Stimulated activated CD4-positive, alpha-beta T cell treated with anti-CD3 and anti-CD28 coated beads, Interleukin-15, amount 100 ng/mL, for 1 hour (primary cell): ENCODE measurements at places on chromosomes 6 and 20.

GRCh38 chr6:80235647-80236046 lies 129.2 kb downstream of the BCKDHB start:
- no peak for DNase-seq

DNA sequence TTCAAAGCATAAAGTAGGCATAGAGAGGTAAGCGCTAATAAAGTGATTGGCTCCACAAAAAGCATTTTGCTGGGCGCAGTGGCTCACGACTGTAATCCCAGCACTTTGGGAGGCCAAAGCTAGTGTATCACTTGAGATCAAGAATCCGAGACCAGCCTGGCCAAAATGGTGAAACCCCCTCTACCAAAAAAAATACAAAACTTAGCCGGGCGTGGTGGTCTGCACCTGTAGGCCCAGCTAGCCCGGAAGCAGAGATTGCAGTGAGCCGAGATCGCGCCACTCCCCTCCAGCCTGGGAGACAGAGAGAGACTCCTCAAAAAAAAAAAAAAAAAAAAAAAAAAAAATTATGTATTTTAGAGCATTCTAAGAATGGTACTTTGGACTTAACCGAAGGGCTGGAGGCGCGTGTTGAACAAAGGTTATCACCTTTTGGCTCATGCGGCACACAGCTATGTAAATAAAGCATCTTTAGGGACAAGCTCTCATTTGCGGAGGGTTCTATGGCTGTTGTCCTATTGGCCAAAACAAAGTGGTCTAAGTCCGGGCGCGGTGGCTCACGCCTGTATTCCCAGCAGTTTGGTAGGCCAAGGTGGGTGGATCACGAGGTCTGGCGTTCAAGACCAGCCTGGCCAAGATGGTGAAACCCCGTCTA lies 17.4 kb downstream of the HFE start:
- DNase-seq: no peak

- no peak for DNase-seq
Measured at GRCh38 chr6:96792561-96793190, 44.6 kb downstream of the GPR63 start.

DNA sequence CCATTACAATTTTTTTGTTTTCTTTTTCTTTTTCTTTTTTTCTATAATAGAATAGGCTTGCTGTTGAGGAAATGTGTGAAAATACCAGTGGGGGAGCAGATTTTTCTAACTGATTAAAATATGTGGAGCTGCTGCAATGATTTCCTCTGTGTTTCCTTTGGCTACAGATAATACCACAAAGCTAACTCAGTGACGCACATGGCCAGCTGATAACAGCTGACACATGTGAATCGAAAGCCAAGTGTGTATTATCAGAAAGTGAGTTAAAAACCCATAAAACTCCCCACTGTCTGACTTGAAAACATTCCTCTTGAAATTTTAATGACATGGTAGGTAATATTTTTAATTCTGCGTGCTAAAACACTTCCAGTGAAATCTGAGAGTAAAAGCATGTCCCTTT lies 70.8 kb upstream of the AHI1 start:
- DNase-seq: no peak

- no peak for DNase-seq
Measured at GRCh38 chr6:6591778-6592465, 3.4 kb downstream of the LY86 start.

DNA sequence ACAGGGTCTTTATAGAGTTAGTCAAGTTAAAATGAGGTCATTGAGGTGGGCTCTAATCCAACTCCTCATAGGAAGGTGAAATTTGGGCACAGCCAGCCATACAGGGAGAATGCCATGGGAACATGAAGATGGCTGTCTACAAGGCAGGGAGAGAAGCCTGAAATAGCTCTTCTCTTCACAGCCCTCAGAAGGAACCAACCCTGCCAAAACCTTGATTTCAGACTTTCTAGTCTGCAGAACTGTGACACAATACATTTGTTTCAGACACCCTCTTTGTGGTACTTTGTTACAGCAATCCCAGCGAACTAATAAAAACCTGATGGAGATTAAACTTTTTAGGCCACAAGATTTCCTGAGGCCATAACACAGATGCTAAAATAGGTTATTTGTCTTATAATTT lies 43.1 kb upstream of the HECA start:
- DNase-seq: no peak

- DNase-seq: no peak
Measured at GRCh38 chr6:79782792-79783580, 151.9 kb downstream of the SH3BGRL2 start.

GRCh38 chr6:25423358-25423757 lies 144.2 kb downstream of the CARMIL1 start:
- DNase-seq: no peak

- DNase-seq: no peak
Measured at GRCh38 chr6:117938311-117938995, 31.4 kb downstream of the SLC35F1 start.

DNA sequence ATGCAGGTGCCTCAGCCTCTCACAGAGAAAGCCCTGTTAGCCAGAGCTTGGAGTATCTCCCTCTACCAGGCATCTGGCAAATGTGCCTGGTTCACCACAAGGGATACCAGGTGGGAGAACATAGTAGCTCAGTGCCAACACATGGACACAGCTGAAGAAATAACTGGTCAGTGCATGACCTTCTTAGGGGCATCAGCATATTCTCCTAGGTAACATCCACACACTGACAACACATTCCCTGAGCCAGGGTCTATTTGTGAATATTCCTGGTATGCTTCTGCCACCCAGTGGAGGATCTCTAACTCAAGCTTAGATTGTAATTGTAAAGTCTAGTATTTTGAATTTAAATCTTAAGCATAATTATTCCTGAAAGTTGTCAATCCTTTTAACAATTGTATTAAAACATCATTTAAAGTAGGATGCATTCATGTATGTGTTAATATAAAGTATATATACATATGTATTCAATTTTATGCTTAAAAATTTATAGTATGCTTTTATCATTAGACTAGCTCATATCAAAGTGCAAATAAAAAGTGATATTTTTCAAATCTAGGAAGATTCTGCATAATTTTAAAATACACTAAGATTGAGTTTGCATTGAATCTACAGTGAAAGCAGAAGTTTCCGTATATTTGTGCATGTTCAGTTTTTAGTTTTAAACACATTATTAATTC lies 45.3 kb upstream of the COL21A1 start:
- no peak for DNase-seq

DNA sequence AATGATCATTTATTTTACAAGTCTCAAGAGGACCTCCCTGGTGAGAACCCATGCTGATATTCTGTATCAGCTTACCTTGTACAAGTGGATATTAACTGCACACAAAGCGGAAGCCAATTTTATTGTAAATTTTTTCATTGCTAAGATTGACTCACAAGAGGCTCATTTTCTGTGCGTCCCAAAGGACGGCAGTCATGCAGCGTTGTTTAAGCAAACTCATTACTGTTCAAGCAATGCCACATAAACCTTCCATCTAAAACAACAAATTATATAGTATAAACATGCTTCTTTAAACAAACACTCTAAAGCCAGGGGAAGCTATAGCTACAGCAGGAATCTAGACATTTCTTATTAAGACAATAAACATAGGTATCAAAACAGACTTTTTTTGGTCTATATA lies 575.3 kb downstream of the FRK start:
- DNase-seq: no peak

DNA sequence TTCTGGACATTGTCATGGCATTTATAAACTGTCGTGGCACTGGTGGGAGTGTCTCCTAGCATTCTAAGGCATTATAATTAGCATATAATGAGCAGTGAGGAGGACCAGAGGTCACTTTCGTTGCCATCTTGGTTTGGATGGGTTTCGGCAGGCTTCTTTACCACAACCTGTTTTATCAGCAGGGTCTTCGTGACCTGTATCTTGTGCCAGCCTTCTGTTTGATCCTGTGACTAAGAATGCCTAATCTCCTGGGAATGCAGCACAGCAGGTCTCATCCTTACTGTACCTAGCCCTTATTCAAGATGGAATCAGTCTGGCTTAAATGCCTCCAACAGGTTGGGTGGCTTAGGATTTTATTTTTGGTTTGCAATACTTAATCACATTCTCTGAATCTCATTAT lies 142.7 kb upstream of the GGTLC1 start:
- DNase-seq: no peak

- no peak for DNase-seq
Measured at GRCh38 chr20:46408281-46408731, 1.9 kb upstream of the ELMO2 start.

DNA sequence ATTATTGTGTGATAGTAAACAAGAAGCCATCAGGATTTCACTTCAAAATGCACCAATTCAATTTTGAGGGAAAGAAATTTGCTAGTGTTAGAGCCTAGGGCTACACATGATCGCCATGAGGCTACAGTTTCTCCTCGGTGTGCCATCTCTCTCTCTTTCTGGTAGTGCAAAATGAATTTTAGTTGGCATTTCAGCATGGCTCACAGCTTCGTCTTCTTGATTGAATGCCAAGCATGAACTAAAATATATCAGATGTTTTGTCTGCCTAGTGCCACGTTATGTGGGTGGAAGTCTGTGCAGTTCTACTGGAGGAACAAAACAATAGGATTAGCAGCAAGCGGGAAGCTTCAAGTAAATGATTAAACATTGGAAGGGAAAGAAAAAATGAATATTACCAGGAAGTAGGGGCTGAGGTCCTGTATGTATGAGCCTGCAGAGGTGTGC lies 6.8 kb upstream of the MRAP2 start:
- DNase-seq: no peak

DNA sequence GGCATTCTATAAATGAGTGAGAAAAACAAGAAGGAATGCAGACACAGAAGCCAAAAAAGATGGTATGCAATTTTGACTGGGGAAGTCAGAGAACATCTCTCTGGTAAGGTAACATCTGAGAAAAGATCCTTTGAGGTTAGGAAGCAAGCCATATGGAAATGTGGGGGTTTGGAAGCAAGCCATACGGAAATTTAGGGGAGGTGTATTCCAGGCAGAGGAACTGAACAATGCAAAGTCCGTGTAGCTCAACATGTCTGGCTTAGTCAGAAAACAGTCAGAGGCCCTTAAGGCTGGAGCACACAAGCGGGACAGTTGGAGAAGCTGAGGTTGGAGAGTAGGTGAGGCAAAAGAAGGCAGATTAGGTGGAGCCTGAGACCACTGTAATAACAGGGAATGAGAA lies 35.3 kb downstream of the RALGAPA2 start:
- no peak for DNase-seq

DNA sequence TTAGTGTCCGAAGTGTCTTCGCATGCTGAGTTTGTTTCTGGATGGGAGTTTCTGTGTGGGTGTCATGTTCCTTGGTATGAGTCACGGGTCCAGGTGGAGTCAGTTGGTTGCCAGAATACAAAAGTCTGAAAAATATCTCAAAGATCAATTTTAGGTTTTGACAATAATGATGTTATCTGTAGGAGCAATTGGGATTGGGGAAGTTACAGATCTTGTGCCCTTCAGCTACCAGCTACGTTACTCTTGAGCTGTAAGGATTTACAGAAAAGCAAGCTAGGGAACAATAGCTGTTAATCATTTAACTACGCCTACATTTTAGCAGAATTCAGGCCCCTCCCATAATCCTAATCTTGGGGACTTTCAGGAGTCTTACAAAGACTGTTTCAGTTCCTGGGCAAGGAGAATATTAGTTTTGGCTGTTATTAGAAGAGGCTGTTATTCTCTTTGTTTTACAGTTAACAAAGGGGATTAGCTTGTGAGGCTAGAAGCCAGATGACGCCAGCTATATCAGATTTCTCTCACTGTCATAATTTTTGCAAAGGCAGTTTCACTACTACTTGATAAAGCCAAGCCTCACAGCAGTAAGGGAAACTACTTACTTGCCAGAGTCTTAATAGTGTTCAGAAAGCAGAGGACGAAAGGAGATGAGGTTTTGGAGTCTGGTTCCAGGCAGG lies 15.4 kb upstream of the SLC22A16 start:
- no peak for DNase-seq

DNA sequence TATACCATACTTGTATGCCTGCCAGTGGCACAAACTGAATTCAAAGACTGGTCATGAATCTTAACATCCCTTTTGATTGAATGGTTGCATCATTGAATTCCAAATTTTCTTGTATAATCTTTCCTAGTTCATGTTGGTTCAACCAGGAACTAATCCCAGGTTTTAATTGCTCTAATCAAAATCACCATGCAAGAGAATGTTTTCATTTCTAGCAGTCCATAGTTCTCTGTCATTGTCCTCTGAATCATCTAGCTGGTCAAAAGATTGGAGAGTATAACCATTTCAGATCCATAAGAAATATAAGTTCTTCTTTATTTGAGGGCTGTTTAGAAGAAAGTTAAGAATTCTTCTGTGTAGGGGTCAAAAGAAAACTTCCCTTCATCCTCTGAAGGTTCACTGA lies 57.2 kb downstream of the ZNF292 start:
- DNase-seq: no peak

DNA sequence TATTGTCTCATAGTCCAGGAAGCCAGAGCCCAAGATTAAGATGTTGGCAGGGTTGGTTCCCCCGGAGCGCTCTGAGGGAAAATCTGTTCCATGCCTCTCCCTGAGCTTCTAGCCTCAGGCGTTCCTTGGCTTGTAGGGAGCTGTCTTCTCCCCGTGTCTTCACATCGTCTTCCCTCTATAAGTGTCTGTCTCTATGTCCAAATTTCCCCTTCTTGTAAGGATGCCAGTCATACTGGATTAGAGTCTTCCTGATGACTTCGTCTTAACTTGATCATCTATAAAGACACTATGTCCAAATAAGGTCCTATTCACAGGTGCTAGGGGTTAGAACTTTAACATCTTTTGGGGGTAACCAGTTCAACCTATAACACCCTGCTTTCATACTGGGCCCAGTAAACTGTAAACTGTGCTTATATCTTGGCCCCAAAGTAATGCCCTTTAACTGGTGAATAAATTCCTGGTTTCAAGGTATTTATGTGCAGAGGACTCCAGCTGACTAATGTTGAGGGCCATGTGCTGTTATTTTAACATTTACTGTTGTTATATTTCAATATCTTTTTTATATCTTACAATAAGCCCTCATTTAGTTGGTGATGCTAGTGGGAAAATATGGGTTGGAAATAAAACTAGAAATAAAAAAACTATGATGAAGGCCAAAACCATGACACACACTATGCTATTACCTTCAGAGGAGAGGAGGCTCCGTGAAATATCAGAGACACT lies 101.7 kb upstream of the IYD start:
- no peak for DNase-seq
